ENCODE measurements at places on chromosomes 2 and 18.

DNA sequence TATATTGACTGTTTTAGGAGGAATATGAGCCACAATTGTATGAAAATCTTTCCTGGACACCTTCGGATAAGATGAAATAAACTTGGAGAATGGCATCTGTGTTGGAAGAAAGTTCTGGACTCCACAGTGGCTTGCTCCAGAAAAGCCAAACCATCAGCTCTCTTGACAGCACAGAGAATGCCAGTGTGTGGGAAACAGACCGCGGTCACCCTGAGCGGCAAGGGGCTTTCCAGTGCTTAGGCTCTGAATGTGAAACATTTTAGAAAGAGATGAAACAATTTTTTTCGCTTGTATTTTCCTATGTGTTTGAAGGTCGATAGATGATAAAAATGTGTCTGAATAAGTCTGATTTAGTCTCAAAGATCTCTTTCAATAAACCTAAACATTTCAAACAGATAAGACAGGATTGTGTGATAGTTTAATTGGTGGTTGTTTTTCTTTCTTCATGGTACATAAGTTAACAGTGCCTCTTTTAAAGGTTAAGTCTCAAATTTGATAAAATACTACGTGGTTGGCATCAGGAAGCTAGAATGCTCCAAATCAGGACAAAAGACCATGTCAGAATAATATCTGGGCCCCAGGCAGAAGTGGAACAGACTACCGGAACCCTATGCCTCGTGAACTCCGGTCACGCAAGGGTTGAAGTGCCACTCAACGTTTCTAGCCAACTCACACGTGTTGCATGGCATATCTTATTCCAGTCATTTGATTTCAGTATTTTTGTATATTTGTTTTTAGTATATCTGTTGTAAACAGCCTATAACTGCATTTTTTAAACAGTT lies 28.9 kb downstream of the PTGR3 start:
- DNase-seq = no peak

DNA sequence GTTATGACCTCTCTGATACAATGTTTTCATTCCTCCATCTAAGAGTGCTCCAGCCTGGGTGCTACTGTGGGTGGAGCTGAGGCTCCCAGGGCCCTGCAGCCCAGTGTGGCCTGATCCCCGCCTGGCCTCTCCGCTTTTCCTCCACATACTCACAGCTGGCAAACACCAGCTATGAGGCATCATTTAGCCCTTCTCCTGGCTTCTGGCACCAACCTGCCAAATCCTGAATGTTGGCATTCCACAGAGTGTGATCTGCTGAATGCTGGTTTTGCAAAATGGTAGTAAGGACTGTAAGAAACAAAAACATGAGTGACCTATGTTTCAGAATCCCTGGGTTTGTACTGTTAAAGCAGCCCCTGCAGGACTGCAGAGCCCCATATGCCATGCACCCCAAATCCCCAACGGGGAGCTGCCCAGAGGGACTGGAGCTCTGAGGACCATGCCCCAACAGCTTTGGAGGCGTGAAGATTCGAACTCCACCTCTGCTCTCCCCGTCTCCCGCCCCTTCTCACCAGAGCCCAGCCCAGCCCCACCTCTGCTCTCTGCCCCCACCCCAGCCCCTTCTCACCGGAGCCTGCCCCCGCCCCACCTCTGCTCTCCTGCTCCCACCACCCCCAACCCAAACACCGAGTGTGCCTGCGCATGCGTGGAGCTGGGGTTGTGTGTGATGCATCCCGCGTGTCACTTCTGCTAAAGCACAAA lies 4.2 kb downstream of the SLC66A2 start:
- no peak for DNase-seq

DNA sequence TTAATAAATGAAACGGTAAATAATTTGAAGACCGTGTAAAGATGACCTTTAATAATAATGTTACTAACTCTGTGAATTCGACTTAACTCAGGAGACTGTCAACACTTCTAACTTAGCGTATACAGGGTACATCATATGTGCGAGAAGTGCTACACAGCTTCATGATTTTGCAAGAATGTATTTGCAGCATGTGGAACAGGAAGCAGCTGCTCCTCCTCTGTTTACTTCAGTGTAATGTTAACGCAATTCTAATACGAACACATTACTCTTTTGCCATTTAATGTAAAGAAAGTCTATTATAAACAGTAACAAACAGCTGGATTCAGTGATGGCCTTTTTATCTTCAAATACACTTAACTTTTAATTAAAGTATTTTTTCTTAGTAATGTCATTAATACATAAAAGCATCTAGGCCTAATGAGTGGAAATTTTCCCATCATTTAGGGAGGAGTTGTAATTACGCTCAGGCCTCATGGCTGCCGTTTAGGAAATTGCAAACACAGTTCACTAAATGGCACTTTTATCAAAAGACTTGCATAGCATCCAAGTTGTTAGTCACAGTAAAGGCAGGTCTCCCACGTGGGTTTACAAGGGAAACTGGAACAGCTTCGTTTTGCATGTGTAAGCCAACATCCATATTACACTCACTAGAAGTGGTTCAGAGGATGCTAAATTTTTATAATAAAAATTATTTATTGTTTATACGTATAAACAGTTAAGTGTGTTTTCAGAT lies 635.7 kb downstream of the FBXO15 start:
- no peak for DNase-seq

DNA sequence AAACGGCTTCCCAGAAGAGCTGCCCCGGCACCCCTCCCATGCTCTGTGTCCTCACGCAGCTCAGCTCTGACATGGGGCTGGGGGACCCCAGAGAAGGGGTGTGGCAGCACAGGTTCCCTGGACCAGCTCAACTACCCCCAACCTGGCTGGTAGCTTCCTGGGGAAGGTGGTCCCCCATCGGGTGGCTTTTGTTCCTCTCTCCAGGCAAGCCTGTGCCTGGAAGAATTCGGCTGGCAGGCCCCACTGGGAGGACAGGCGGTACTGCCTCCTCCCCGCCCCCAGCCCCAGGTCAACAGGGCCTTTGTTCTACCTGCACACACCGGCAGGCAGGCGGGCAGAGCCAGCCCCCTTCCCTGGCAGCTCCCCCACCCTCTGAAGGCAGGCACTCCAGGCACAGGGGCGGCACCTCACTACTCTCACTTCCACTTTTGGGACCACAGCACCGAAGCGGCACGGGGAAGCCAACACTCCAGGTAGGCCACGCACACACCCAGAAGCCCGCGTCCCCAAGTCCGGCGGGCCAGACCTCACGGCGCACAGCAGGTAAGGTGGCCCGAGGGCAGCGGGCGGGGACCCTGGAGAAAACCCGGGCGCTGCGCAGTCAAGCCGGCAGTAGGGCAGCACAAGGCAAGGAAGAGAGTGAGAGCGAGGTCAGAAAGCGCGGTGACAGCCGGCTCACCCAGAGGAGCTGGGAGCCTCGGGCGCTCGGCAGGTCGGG lies 1.3 kb downstream of the HS6ST1 start:
- DNase-seq = no peak

- no peak for DNase-seq
Measured at GRCh38 chr2:36707050-36707449, 10.5 kb downstream of the VIT start.

DNA sequence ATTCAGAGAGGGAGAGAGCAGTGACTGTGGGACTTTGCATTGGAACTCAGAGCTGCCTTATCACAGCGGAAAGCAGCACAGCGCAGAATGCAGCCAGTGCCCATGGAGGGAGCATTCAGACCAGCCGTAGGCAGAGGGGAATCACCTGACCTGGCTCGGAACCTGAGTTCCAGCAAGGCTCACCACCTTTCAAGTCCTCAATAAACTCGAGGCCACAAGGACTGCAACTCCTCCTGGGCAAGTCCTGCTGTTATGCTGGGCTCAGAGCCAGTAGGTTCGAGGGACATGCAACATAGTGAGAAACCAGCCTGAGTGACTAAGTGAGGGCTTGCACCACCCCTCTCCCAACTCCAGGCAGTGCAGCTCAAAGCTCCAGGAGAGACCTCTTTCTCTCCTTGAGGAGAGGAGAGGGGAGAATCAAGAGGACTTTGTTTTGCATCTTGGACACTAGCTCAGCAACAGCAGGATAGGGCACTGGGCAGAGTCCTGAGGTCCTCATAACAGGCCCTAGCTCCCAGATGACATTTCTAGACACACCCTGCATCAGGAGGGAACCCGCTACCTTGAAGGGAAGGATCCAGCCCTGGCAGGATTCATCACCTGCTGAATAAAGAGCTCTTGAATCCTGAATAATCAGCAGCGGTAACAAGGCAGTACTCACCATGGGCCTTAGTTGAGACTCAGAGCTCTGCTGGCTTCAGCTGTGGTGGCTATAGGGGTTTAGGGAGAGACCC lies 136.8 kb upstream of the OTOS start:
- DNase-seq = no peak

- DNase-seq = no peak
Measured at GRCh38 chr2:196606516-196606915, 33.0 kb upstream of the CCDC150 start.

DNA sequence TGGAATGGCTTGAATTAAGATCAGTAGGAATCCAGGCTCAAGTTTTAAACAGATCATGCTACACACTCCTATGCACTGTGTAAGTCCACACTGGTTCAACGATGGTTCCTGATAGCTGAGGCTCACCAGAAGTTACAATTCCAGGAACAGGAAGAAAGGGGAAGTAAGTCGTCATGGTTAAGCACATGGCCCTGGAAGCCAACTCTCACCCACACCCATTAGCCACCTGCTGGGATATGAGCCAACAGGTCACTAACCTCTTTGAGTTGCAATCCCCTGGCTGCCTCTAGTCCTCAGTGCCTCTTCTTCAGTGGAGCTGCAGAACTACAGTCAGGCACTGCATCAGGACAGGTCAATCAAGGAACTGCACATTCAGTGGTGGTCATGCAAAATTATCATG lies 133.5 kb downstream of the TMEM182 start:
- no peak for DNase-seq
